ENCODE measurements at places on chromosomes 11 and 22.
A peak's percentile ranks its signal among the peaks of the same experiment; 100 is the strongest.

DNA sequence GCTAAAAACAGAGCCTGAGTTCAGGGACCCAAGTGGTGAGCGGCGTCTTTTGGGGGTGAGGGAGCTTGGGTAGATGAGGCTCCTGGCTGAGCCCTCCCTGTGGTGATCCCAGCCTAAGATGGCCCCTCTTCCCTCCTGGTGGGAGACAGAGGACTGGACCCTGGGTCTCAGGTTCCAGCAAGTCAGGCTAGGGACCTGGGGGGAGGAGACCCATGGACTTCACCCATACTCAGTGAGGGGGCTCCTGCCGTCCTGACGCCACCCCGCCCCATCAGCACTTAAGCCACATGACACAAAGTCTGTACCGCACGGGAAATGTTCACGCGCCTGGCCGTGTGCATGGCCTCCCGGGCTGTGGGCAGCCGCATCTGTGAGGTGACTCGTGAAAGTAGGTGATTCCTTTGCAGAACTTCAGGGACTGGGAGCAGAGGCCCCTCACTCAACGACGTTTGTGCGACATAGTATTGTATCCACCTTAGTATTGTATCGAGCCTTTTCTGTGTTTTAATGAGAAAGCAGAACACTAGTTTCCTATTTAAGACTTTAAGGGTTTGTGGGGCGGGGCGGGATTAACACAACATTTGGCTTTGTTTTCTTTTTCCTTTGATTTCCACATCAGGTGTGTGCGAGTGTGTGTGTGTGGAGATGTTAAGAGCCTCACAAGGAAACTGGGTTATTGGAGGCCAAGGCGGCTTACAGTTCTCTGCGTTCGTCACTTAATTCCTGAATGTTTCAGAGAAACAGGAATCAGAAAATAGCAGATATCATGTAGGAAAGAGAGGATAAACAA is 18.4 kb upstream of the TMEM191C start:
- no peak for DNase-seq

- DNase-seq: no peak
These were observed 19.5 kb upstream of the P2RY6 start for GRCh38 chr11:73252577-73253191.

- peak; percentile 7 for DNase-seq
These were observed 2.0 kb upstream of the KRTAP5-10 start for GRCh38 chr11:71563406-71563805.

- DNase-seq: no peak
These were observed 10.1 kb downstream of the UBQLN3 start for GRCh38 chr11:5499671-5500070.

DNA sequence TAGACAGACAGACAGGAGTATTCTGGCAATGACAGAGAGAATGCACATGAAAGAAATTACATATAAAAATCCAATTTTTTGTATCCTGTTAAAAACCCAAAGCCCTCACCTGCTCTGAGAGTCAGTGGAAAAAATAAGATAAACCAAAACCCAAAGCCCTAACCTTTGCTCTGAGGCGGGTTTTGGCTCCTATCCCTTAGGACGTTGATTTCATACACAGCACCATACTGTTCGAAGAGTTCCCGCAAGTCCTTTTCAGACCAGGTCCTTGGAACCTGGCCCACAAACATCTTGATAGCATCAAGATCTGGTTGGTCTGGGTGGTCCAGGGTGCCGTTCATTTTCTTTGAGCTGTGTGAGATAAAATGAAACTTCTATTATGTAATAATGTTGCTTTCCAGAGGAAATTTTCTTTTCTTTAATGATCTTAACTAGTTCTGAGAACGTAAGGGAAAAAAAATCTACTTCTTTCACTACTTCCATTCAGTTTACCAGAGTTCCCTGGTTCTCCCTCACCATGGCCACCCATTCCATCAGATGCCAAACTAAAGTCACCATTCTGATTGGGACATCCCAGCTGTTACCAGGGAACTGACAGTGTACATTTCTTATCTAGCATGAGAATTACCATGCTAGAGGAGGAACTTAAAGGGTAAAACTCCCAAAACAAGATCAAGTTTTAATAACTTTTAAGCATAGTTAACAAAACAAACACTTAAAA is 39.9 kb upstream of the RAPSN start:
- DNase-seq: no peak

DNA sequence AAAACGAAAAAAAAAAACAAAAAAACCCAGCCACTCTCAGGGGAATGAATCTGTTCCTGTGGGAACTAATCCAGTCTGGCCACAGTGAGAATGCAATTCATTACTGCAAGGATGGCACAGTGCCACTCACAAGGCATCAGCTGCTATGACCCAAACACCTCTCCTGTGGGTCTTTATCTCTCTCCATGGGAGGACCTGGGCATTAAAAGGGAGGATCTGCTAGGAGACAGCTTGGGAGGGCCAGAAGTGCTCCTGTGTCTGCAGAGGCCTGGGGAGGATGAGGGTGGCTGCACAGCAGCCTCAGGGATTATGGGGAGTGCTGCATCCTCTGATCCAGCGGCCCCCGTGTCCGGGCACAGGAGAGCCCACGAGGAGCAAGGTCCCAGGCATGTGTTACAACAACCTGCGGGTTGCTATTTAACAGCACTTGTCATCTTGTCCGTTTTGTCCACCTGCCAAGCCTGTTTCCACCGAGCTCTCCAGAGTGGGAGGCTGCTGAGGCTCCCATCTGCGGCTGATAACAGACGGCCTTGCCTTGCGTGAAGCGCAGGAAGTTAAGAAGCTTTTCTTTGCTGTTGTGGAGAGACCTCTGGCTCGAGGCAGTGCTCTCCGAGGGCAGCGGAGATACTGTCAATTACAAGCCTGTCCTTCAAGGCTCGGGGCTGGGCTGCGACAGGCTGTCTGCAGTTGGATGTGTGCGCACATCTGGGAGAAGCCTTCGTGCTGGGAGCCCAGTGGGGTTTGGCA is 97.7 kb downstream of the NXPE2 start:
- no peak for DNase-seq
